ENCODE measurements at places on chromosomes 1 and 21.

DNA sequence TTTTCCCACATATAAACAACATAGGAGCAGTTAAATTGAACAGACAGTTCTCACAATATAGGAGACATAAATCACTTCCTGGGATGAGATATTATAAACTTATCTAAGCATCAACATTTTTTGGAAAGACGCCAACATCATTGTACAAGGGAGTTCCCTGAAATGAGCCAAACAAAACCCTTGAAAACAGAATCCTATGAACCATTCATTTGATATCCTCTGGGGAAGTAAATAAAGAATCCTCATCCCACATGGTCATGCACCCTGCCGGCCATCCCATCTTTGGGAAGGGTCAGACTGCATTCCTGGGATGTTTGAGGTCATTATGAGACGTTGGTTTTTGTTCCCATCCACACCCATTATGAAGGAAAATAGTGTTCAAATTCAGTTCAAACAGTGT, 111.8 kb upstream of the USP25 start:
- no peak for DNase-seq

DNA sequence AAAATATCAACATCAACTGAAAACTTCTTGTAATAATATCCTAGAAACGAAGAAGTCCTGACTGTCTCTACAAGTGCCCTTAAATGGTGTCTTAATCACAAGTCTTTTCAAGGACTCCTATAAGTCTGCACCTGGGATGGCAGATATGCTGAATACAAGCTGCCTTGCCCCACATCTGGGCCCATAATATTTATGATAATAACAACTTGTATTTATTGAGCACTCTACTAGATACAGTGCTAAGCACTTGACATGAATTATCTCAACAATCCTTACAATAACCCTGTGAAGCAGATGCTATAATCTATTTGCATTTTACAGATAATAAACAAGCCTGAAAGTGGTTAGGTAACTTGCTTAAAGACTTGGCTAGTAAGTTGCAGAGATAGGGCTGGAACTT, 78.0 kb upstream of the ZNF648 start:
- no peak for DNase-seq

DNA sequence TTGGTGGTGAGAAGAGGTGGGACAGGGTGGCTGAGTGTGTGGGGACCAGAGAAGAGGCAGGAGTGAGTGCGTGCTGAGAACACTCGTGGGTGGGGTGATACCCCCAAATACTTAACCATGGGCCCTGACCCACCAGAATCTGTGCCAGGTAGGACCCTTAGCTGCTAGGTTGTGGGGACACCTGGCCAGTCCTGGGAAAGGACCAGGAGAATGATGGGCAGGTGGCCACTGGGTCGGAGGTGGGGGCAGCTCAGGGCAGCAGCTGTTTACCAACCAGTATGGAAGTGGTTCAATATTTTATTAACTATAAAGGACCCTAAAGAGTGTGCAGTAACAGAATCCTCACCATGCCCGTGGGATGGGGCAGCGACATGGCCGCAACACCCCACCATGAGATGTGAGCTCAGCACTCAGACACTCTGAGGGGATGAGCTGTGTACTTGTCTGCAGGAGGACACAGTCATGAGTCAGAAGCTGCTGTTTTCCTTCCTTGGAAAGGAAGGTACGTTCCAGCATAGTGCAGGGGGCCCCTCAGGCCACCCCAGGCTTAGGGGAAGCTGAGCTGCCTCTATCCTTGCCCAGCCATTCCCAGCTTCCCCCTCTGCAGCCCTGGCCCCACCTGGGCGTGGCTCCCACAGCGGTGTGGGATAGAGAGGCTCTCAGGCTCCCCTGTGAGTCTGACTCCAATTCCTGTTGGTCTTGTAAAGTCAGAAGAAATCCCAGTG, 25.4 kb downstream of the TEX35 start:
- no peak for DNase-seq

GRCh38 chr1:15722836-15723532, 13.1 kb upstream of the SLC25A34 start:
- no peak for DNase-seq

DNA sequence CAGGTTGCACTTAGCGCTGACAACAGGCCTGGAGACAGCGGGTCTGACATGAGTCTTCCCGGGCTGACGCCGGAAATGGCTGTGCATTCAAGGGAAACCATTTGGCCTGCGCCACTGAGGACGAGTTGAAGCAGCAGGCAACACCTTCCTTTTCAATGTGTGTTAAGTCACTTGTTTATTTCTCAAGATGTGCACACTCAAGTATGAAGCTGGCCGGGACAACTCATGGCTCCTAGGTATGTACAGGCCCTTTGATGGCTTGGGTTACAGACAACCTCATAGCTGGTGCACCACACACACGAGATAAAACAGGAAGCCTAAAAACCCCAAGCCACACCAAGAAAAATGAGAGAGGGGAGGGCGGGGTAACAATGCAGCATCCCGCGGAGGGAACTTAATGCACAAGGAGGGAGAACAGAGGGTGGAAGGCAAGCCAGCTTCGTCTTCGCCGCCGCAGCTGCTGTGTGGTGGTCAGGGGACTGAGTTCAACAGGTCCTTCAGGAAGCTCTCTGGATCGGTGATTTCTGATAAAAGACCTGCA, 118.0 kb upstream of the IFFO2 start:
- peak; percentile 56 for DNase-seq

- DNase-seq, result peak; percentile 48
Measured at GRCh38 chr1:63112155-63112900, 210.0 kb upstream of the FOXD3 start.

- DNase-seq, result no peak
Measured at GRCh38 chr21:35281956-35282355, 232.9 kb upstream of the RUNX1 start.

DNA sequence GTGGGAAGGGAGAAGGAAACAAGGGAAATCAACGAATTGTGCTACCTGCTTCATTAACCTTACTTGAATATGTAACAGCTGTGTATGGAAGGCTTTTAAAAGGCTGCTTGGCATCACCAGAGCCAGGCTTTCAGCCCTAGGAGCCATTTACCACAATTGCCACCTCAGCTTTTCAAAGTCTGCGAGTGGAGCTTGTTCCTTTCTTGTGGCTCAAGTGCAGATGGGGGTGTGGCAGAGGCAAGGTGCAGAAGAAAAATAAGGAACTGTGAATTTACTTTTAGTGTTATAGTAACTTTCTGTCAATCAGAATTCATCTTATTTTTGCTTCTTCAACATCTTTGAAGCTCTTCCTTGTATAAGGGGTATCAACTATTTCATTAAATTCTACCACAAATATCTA, 17.6 kb downstream of the CLCA2 start:
- no peak for DNase-seq

- DNase-seq, result no peak
Measured at GRCh38 chr1:227190321-227190720, 128.0 kb downstream of the CDC42BPA start.

DNA sequence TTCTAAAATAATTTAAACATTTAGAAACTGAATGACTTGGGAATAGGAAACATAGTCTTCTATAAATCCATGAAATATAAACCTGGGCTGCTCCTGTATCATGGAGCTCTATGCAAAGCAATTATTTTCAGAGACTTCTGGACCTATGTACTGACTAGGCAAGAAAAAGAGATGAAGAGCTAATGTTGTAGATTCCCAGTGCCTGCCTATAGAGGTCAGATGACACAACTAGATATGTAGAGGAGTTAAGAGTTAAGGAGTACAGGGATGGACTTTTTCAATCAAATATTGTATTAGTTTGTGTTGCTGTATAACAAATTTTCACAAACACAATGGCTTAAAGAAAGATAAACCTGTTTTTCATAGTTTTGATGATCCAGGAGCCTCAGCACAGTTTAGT, 1434.5 kb downstream of the KCNT2 start:
- no peak for DNase-seq

- DNase-seq, result no peak
Measured at GRCh38 chr1:13582713-13583443, 754 bp upstream of the PDPN start.

GRCh38 chr1:36464605-36465393, 615 bp upstream of the MRPS15 start:
- DNase-seq, result peak; percentile 45

GRCh38 chr1:212432272-212432660, 454 bp upstream of the NENF start:
- no peak for DNase-seq

DNA sequence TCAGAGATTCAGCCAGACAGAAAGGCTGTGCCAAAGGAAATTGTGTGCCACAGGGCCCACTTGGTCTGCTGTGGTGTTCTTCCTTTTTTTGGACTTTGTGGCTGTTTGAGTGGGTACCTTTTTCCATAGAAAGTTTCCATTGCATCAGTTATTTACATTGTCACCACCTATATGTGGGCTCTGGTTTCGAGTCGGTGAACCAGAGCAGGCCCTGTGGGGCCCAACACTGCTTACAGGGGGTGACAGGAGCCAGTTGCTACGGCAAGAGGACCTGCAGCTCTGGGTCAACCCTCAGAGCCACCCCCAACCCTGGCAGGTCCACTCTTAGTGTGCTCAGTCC, 157.0 kb upstream of the EDN2 start:
- DNase-seq, result no peak

DNA sequence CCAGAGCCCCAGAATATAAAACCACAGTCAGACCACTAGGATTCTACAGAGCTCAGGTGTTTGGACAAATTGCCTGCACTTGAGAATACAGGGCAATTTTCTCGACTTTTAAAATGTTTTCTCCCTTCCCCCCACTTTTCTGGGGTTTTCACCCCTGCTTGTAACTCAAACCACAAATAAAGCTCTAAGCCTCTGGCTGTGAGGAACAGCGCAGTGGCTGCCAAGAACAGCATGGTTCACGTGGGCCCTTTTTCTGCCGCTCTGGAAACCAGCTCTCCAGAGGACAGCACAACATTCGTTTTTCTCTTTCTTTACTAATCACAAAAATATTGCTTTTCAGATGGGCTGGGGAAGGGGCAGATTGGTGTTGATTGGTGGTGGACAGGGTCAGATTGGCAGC, 102.2 kb upstream of the JUN start:
- no peak for DNase-seq

- DNase-seq, result no peak
Measured at GRCh38 chr1:228333739-228334115, 72.9 kb downstream of the TRIM11 start.

DNA sequence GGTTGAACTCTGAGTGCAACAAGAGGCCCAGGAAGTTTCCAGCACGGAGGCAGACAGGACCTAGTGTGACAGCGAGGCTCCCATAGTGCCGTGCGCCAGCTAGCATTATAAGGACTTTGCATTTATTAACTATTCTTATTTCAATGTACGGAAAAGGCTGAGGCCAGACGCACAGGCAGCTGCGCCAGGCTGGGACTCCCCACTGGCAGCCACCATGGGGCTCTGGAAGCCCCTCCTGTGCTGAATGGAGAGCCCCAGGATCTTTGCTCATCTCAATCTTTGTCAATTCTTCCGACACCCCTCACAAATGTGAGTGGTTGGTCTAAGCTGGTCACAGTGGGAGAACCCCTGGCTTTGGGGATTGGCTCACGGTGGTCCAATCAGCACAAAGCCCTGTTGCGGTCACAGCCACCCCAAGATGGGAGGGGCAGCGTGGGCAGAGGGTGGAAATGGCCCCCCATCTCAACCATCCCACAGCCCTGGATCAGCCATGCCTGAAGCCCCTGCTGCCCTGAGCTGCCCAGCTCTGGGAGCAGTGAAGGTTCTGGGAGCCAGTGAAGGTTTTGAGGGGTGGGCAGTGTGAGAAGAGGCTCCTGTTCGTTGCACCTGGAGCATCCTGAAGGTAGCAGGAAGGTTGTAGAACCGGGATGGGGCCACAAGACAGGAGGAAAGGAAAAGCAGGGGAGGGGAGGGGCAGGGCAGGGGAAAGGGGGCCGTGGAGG, 59.5 kb upstream of the ADARB1 start:
- DNase-seq, result no peak

DNA sequence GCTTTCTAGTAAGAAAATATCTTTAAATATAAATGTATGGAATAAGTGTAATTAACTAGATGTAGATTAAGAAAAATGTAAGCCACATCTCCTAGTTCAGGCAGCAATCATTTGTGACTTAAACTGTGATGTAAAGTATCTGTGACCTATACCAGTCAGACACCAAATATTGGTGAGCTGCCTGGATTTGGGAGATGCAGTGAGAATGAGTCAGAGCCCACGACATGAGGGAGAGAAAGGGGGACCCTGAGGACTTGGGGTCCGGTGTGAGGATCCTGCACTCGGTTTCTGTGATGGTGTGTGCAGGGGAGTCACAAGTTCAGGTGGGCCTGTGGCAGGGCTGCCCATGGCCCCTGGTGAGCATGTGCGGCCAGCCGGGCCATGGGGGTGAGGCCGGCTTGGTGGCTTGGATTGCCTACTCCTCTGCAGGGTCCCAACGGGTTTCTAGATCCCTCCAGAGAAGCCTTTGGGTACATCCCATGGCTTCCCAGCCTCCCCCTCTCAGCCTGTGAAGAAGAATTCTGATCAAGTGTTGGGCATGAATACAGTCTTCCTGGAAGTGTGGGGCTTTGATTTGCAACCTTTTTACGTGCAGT, 19.0 kb upstream of the ABCG1 start:
- DNase-seq, result no peak

GRCh38 chr1:231724876-231725647, 98.5 kb downstream of the DISC1 start:
- peak; percentile 26 for DNase-seq

- no peak for DNase-seq
Measured at GRCh38 chr21:42971897-42972275, 2.5 kb upstream of the PKNOX1 start.

- DNase-seq, result peak; percentile 72
Measured at GRCh38 chr1:180533266-180533987, 25.3 kb upstream of the OVAAL start.

GRCh38 chr1:222732216-222733159, 4.5 kb upstream of the FAM177B start:
- peak; percentile 31 for DNase-seq

DNA sequence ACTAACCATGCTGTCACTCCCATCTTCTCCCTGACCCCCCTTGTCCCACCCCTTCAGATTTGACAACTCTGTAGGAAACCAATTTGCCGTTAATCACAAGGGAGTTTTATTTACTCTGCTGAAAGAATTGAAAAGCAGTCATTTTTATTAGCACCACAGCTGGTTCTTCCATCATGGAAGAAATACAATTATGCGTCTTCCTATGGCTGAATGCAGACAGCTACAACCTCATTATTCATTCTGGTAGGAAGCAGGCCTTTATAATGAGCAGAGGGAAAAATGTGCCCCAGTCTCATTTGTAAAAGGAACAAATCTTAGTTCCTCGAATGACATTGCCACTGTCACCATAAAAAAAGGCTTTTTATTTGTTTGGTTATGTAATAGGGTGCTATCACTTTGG, 35.2 kb downstream of the JUN start:
- DNase-seq, result no peak

DNA sequence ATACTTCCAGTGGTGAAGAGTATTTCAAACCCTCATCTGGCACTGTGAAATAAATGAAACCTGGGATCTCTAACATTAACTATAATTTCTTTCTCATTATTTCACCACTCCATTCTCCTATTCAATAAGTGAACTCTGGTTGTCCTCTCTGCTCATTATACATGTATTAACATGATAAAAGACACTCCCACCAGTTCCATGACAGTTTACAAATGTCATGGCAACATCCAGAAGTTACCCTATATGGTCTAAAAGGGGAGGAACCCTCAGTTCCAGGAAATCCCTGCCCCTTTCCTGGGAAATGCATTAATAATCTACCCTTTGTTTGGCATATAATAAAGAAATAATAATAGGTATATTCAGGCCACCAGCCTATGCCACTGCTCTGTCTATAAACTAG, 62.7 kb upstream of the BRINP3 start:
- DNase-seq, result no peak
